ENCODE measurements at places on chromosomes 6 and 20. TPM values are rescaled to one million over a fixed set of nuclear protein-coding genes. Genes with fewer than 3 reads are reported as not detected.

ZNF831 gene
- total RNA-seq = not detected

DDO gene
- not detected for total RNA-seq

PBOV1 gene
- total RNA-seq = not detected

TRAPPC3L gene
- not detected for total RNA-seq

HLA-DOB gene
- total RNA-seq = 0.24 TPM

- no peak for DNase-seq
- peak overlapping the region; percentile 51 for H3K27ac ChIP-seq
- peaks cover 3% of the 10 kb centered on the region for H3K36me3 ChIP-seq
- H3K4me3 ChIP-seq = no peak overlapping the region
- peaks cover 17% of the 10 kb centered on the region for H3K4me1 ChIP-seq
These were observed 161.5 kb upstream of the PTCHD4 start for GRCh38 chr6:48272518-48272917.

All from osteocyte (in vitro differentiated cells).